ENCODE measurements at places on chromosomes 3 and 15.

DNA sequence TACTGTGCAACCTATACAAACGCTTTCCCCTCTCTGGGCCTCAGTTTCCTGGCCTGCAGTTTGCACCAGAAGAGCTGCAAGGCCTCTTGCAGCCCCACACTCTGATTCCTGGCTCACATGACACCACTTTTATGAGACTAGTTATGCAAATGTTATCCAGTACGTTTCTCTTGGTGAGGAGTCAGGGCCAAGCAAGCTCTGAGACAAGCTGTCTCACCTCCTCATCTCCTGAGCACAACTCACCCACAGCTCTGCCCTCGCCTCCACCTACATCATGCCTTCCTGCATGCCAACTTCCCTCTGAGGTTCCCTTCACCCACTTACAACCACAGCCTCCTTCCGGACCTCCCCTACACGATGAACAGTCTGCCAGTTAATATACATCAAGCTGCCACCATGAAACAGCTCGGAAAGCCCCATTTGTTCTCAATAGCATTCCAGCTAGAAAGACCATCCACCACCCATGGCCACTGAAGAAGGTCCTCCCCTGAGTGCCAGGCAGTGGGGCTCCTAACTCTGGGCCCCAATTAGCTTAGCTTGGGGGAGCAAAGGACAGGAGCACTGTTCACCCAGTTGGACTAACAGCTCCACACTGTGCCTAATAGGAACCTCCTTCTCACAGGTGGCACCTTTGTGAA lies 25.0 kb downstream of the CRYGS start:
- peak; percentile 76 for DNase-seq

GRCh38 chr15:50328116-50328515 lies 26.9 kb downstream of the GABPB1 start:
- DNase-seq, result no peak

- DNase-seq, result no peak
These were observed 316.1 kb downstream of the TLE3 start for GRCh38 chr15:69781411-69782125.

DNA sequence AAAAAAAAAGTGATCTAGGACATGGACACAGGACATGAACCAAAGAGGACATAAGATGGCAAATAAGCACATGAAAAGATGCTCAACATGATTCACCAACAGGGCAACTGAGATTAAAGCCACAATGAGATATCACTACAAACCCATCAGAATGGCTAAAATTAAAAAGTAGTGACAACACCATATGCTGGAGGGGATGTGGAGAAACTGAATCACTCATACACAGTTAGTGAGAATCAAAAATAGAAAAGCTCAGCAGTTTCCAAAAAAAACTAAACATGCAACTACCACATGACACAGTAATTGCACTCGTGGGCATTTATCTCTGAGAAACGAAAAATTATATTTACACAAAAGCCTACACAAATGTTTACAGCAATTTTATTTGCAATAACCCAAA lies 27.9 kb upstream of the ACKR4 start:
- no peak for DNase-seq

- no peak for DNase-seq
These were observed 141.8 kb downstream of the EEFSEC start for GRCh38 chr3:128294999-128295468.

DNA sequence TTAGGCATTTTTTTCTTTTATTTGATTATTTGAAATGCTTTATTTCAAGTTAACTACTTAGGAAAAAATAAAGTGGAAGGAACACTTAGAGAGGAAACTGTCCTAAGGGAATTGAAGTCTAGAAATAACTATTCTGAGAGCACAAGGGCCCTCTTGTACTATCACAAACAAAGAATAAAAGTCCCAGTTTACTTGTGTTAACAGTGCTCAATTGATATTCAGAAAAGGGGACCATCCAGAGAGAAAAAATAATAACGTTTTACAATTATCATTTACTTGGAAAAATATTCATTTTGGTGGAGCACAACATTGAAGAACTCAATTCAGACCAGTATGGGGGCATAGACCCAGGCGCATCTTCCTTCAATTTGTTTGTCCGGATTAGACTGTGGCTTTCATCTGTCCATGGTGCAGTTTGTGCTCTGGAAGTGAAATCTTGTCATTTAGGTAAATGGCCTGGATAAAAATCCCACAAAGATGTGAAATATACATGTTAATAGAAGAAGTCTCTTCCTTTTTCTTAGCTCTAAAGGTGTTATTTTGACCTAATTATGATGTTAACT lies 54.5 kb upstream of the SAMMSON start:
- DNase-seq, result no peak

DNA sequence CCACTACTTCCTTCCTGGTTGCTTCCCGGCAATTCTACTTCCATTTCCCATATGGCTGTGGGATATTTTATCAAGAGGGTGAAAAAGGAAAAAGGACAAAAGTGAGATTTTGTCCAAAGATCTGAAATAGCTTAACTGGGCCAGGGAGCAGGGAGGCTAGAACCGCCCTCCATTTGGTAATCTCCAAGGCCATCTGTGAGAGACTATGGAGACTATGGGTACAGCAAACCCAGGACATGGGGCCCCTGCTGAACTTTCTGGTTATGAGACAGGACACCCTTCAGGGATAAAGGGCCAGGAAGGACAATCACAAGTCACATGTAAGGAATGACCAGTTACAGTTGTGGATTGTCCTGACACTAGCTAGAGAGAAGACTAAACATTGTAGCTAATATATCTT lies 24.3 kb downstream of the ZSCAN2 start:
- no peak for DNase-seq

DNA sequence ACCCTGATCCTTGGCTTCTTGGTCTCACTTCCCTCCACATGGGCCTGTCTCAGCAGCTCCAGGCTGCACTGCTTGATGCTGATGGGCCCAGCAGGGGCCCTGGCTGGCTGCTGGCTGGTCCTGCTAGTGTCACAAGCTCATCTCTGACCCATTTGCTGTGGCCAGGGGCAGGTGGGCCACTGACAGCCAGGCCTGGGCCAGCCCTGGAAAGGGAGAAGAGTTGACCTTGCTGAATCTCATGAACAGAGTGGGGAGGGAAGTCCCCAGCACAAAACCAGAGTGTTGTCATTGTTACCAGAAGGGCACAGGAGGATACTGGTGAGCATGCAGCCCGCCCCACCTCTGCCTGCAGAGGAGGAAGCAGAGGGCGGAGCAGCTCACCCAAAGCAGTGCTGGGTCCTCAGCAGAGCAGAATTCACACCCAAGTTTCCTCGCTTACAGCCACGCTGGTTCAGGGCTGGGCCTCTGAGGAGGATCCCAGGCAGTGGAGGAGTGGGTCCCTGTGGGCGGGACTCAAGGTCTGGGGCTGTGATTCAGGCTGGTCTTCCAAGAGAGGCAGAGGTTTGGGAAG lies 7.6 kb upstream of the KLF15 start:
- no peak for DNase-seq

DNA sequence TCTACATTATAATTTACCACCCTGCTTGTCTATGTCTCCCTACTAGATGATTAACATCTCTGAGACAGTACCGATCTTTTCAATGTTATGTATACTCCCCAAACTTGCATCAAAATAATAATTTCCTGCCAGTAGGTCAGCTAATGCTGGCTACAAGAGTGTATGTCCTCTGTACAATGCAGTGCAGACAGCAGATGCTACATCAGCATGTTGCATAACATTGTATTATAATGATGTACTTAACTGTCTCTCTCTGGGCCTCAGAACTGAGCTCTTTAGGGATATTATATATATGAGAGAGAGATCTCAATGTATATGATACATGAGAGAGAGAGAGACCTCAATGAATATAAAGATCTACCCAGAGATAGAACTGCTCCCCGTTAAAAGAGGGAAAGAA lies 456.6 kb downstream of the SHQ1 start:
- DNase-seq, result no peak

- DNase-seq, result no peak
These were observed 134.1 kb downstream of the NLGN1 start for GRCh38 chr3:173531602-173532001.

DNA sequence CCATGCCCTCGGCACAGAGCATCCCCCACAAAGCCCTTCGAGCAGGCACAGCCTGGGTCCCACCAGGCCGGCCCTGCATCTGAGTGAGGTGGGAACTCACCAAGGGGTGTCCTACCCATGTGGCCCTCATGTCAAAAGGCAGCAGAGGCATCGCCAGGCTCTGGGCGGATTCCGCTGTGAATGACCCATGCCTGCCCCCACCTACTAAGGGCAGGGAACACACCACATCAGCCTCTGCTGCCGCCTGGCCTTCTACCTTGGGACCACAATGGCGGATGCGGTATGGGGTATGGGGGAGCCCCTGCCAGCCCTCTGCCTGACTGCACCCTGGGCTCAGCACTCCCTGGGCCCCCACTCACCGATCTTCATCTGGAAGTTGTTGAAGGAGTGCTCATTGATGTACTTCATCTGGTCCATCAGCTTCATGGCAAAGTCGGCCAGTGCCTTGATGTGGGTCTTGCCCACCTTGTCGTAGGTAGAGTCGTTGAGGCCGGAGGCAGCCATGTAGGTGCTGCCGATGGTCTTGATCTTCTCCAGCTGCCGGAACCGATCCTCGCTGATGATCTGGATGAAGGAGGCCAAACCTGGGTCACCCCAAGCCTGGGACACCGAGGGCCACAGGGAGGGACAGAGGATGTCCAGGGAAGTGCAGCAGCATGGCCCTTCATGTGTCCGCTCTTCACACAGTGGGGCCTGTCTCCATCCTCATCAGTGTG lies 87.8 kb downstream of the SEC22A start:
- DNase-seq, result no peak

GRCh38 chr15:33746203-33746602 lies 222.1 kb upstream of the CHRM5 start:
- DNase-seq, result no peak

DNA sequence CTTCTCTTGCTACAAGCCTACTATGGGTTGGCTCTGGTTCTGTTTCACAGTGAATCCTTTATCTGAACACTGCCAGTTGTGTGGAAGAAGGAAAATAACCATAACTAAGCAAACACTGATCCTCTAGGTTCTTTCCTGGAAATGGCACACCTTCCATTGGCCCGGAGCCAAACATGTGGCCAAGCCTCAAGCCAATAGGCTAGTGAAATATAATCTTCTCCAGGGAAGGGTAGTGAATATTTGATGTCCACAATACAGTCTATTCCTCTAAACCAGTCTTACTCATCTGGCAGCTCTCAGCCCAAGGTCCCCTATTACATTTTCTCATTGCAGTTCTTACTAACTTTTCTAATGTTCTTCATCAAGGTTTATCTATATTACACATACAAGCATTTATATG lies 921.3 kb downstream of the TUSC7 start:
- no peak for DNase-seq

- DNase-seq, result no peak
These were observed 18.3 kb upstream of the MED12L start for GRCh38 chr3:151067158-151067557.

GRCh38 chr3:24389108-24390090 lies 105.3 kb downstream of the THRB start:
- DNase-seq, result no peak

DNA sequence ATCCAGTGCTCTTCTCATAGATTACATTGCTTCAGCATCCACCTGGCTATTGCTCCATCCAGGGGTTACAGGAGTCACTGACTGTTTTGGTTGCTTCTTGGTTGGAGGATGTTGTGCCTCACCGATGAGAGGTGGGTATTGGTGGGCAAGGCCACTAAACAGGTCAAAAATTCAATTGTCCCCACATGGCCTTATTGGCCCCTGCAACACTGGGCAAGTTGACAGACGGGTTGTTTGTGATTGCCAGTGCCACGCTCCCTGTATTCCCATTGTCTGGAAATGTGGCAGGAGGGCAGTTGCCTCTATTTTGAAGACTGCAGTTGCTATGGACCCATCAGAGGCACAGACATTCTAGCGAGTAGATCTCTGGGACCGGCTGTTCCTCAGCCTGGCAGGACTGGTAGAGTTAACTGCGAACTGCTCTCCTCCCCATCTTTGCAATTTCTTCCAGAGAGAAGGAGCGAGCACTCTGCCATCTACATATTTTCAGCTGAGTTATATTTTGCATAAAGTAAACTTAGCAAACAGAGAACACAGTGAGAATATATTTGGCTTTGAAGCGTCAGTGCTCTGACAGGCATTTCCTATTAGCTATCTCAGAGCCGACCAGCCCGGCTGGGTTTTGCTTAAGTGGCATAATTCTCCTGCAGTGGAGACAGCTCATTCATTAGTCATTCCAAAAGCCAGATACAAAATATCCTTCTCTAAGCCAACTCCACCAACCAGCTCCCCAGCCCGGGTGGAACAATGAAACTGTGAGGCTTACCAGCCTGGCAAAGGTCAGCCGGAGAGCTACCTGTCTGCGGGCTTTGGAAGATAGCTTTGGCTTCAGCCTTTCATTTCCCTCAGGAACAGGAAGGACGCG lies 26.0 kb upstream of the MAGEF1 start:
- DNase-seq, result no peak

GRCh38 chr15:69606144-69606543 lies 153.5 kb downstream of the RPLP1 start:
- no peak for DNase-seq
